Activated T-helper 2 cell treated with anti-CD3 and anti-CD28 coated beads, Interferon-gamma antibody, Interleukin-2, Interleukin-4, amounts not matched to agents 10 μg/mL and 5 μg/mL and 100 μg/mL, durations not matched to agents 14 hours and 24 hours and 36 hours (primary cell): ENCODE measurements at places on chromosomes 2 and 18. TPM values are rescaled to one million over a fixed set of nuclear protein-coding genes. Genes with fewer than 3 reads are reported as not detected.

- H3K27ac ChIP-seq: no peak overlapping the region
- no peak for DNase-seq
- H3K27me3 ChIP-seq: no peaks in the 10 kb centered on the region
- H3K4me3 ChIP-seq: no peak overlapping the region
- no peaks in the 10 kb centered on the region for H3K36me3 ChIP-seq
These were observed 45.4 kb upstream of the CTAGE1 start for GRCh38 chr18:22463076-22463475.

GRCh38 chr2:7456762-7457161, 539.5 kb downstream of the RNF144A start:
- DNase-seq: no peak
- peak overlapping the region; percentile 48 for H3K27ac ChIP-seq
- no peak overlapping the region for H3K4me3 ChIP-seq
- peaks cover 65% of the 10 kb centered on the region for H3K4me1 ChIP-seq
- peaks cover 47% of the 10 kb centered on the region for H3K36me3 ChIP-seq
- H3K27me3 ChIP-seq: no peaks in the 10 kb centered on the region

GRCh38 chr18:78207942-78208341, 771.7 kb upstream of the SALL3 start:
- H3K4me3 ChIP-seq: no peak overlapping the region
- no peaks in the 10 kb centered on the region for H3K27me3 ChIP-seq
- H3K27ac ChIP-seq: no peak overlapping the region
- no peaks in the 10 kb centered on the region for H3K4me1 ChIP-seq
- no peak for DNase-seq

DNA sequence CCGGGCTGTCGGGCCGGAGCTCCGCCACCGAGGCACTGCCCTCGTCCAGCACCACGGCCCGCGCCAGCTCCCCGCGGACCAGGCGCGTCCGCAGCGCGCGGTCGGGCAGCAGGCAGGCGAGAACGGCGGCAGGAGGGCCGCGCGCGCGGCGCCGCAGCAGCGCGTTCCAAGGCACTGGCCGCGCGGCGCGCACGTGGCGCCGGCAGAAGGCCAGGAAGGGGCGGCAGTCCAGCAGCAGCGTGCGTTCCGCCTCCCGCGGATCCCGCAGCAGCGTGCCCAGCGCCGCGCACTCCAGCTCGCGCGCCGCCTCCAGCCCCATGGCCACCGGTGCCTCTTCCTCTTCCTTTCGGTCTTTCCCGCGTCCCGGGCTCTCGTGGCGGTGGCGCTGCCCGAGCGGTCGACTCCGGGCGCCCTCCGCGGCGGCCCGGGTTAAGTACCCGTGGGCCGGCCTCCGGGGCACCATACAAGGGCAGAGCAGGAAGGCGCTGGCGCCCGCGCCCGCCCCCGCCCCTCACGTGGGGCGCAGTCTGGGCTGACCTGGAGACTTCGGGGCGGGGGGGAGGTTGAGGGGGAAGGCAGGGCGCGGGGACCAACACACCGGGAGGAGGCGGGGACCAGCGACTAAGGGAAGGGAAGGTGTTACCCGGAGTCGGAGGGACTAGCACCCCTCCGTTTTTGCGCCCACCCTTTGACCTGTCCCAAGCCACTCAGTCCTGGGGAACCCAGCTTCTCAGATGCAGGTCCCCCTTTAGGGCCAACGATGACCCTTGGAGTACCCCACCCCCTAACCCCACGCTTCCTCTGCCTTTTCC, at the start of gene DUSP2:
DUSP2 (minus strand) TSS at position 405 of the 812 bp plus-strand sequence; CDS start at position 319, 86 bp downstream.
- DNase-seq: peak; percentile 83
- H3K36me3 ChIP-seq: peaks cover 37% of the 10 kb centered on the region
- no peaks in the 10 kb centered on the region for H3K27me3 ChIP-seq
- H3K27ac ChIP-seq: peak within 1 kb of the TSS; percentile 97
- H3K4me3 ChIP-seq: peak within 1 kb of the TSS; percentile 95
- peaks cover 49% of the 10 kb centered on the region for H3K4me1 ChIP-seq

DNA sequence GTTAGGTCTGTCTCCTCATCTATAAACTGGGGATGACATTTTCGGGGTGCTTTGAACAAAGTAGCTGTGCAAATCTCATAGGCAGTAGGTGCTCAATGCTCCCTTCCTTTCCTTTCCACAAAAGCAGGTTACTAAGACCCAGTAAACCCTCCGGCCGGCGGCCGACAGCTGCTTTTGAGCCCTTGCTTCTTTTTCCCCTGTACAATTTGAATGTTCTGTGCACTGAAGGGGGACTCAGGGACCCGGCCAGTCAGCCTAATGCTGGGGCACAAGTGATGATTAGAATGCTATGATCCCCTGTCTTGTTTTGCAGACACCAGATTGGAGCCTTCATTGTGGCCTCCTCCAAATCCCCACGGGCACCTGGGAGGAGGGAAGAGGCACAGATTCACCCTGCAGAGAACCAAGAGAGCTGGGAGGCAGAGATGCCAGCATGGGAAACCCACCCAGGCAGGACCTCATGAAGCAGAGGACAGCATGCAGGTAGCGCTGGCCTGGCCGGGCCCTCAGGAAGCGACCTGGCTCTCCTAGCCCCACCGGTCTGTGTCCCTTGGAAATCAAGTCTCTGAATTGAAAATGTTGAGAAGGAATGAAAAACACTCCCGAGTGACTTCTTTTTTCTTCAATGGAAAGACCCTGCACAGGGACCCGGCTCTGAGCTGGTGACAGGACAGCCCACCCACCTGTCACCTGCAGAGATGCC, 128.6 kb upstream of the HDAC4 start:
- H3K36me3 ChIP-seq: no peaks in the 10 kb centered on the region
- no peak for DNase-seq
- H3K27me3 ChIP-seq: no peaks in the 10 kb centered on the region
- no peak overlapping the region for H3K4me3 ChIP-seq

DNA sequence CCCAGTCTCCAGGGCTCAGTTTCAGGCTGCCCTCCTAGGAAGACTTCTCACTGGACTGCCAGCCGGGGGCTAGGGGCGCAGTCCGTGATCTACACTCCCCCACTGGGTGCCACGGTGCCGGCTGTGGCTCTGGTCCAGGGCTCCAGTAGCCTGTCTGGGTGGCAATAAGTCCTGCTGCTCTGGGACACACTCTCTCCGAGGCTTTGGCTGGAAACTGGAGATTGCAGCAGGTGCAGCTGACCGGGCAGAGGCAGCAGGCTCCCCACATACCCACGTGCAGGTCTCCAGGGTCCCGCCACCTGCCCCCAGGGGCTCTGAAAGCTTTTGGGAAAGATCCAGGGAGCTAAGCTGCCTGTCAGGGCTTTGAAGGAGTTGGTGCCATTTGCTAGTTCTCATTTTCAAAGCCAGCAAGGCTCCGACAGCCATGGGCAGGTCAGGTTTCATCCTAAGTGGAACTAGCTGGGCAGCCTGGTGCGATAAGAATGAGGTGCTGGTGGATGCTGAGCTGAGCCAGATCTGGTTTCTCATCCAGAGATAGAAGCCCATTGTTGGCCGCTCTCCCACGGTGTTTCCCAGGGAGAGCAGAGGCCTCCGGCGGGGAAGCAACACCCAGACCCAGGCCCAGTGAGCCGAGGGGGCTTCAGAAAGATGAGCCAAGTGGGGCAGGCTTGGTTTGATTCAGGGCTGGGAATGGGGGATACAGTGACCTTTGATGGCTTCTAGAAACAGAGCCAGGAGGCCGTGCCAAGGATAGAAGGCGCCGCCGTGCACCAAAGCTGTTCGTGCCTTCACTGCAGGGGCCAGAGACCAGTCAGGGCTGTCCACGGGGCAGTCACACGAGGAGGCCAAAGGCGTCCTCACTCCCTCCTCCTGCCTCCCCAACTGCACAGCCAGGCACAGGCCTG, 141.7 kb upstream of the GPC1 start:
- no peaks in the 10 kb centered on the region for H3K36me3 ChIP-seq
- H3K27ac ChIP-seq: no peak overlapping the region
- H3K4me3 ChIP-seq: no peak overlapping the region
- no peaks in the 10 kb centered on the region for H3K4me1 ChIP-seq
- DNase-seq: no peak

GRCh38 chr18:10537765-10538164, 11.9 kb downstream of the NAPG start:
- H3K4me3 ChIP-seq: no peak overlapping the region
- no peak for DNase-seq
- no peak overlapping the region for H3K27ac ChIP-seq
- H3K27me3 ChIP-seq: no peaks in the 10 kb centered on the region
- peaks cover 7% of the 10 kb centered on the region for H3K4me1 ChIP-seq

GRCh38 chr2:54897420-54898310, 152.6 kb downstream of the RTN4 start:
- H3K27me3 ChIP-seq: no peaks in the 10 kb centered on the region
- H3K4me1 ChIP-seq: peaks cover 8% of the 10 kb centered on the region
- DNase-seq: no peak
- peak overlapping the region; percentile 40 for H3K27ac ChIP-seq
- no peak overlapping the region for H3K4me3 ChIP-seq
- H3K36me3 ChIP-seq: no peaks in the 10 kb centered on the region

DNA sequence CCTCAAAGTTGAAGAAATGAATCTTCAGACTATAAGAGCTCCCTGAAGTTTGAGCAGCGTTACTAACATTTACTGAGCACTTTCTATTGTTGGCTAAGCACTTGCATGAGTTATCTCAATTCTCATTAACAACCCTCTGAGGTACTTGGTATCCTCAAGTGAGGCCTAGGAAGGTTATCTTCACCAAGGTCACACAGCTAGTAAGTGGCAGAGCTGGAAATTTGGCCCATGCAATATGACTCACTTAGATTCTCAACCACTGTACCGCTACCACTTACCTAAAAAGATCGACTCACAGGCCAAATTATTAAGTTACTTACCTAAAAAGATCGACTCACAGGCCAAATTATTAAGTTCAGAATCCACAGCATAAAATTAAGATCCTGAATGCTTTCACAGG, 8.7 kb upstream of the METAP1D start:
- peaks cover 6% of the 10 kb centered on the region for H3K4me1 ChIP-seq
- DNase-seq: no peak
- H3K36me3 ChIP-seq: no peaks in the 10 kb centered on the region
- H3K27ac ChIP-seq: no peak overlapping the region

- H3K27me3 ChIP-seq: no peaks in the 10 kb centered on the region
- peak overlapping the region; percentile 21 for H3K27ac ChIP-seq
- H3K4me1 ChIP-seq: peaks cover 26% of the 10 kb centered on the region
- peak overlapping the region; percentile 27 for H3K4me3 ChIP-seq
- no peak for DNase-seq
These were observed 61.1 kb upstream of the ACYP2 start for GRCh38 chr2:54054271-54054670.

DNA sequence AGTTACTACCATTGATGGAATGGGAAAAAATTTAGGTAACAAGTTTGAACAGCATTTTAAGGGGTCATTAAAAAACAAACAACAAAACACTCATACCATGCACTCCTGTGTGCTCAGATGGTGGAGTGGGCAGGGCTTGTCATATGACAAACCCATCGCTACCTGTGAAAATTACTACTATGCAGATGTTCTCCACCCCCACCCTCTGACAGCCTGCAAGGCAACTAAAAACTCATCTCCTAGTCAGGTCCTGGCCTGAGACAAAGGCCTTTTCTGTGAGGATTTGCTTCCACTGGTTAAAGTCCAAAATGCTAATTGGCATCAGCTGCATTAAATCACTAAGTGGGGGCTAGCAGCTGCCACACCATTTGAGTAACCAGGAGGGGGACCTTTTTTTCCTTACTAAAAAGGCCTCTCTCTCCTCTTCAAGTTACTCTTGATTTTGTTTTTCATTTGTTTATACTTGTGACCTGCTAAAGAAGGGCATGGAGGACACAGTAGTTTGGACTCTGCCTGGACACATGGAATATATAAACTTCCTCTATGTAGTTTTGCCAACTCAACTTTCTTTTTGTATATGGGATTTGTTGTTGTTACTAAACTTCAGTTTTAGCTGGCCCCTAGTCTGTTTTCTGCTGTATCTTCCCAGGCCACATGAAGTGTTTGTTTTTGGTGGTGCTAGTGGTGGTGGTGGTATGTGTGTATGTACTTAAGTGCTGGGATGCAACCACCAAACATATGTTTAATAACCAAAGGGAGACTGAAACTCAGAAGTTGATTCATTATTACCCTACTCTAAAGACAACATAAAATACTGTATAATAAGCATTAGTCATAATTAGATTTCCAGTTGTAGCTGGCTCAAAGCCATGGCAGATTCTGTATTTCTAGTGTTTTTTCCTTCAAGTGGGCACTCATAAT, 121.3 kb downstream of the MAP4K4 start:
- peaks cover 5% of the 10 kb centered on the region for H3K36me3 ChIP-seq
- H3K4me3 ChIP-seq: no peak overlapping the region
- no peak for DNase-seq
- H3K27me3 ChIP-seq: no peaks in the 10 kb centered on the region
- no peak overlapping the region for H3K27ac ChIP-seq

- no peak for DNase-seq
- H3K4me1 ChIP-seq: peaks cover 8% of the 10 kb centered on the region
- no peak overlapping the region for H3K4me3 ChIP-seq
- no peaks in the 10 kb centered on the region for H3K36me3 ChIP-seq
- H3K27ac ChIP-seq: no peak overlapping the region
These were observed 168.4 kb upstream of the HAAO start for GRCh38 chr2:42960842-42961180.

DNA sequence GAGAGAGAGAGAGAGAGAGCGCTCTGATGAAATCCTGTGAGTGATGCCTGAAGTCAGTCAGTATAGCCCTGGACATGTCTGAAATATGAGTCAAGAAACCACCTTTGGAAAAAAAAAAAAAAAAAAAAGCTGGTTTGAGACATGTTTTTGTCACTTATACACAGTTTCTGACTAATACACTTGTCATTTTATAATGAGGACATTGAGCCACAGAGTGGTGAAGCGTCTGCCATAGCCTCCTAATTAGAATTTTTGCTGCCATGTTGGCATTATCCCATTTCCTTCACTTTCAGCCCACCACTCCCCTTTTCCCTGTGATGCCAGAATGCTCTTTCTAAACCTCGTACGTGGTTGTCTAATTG, 15.7 kb upstream of the MYO3B start:
- H3K27me3 ChIP-seq: peaks cover 5% of the 10 kb centered on the region
- H3K4me1 ChIP-seq: no peaks in the 10 kb centered on the region
- H3K4me3 ChIP-seq: no peak overlapping the region
- no peak overlapping the region for H3K27ac ChIP-seq
- no peaks in the 10 kb centered on the region for H3K36me3 ChIP-seq

DNA sequence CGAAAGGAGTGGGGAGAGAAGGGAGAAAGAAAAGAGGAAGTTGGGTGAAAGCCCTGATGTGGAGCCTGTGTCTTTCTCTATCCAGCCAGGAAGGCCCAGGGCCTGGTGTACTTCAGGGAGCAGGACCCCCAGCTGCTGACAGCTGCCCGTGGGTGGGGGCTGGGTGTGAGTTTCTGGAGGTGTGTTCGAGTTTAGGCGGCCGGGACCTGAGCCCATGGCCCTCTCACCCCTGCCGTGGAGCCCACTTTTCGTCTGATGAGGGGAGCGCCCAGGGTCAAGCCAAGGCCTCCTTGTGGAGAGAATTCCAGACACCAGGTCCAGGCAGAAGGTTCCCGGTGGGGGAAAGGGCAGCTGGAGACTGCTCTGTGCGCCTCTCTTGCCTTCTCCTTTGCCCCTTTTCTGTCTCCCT, 2.2 kb downstream of the SIX3 start:
- peaks cover 6% of the 10 kb centered on the region for H3K36me3 ChIP-seq
- no peak overlapping the region for H3K27ac ChIP-seq
- H3K4me3 ChIP-seq: no peak overlapping the region
- H3K27me3 ChIP-seq: peaks cover 81% of the 10 kb centered on the region
- H3K4me1 ChIP-seq: peaks cover 22% of the 10 kb centered on the region

The UGT1A4 gene
- not detected in 2 replicates for total RNA-seq

The PTH2R gene
- total RNA-seq: 0.07 and 0.14 TPM in 2 replicates

The G6PC2 gene
- total RNA-seq: not detected in 2 replicates

The CNDP1 gene
- total RNA-seq: 0.09 TPM in 2 replicates
